ENCODE measurements at places on chromosomes 7 and 10.

GRCh38 chr10:109741712-109742111 lies 181.6 kb downstream of the XPNPEP1 start:
- no peaks in the 10 kb centered on the region for H3K36me3 ChIP-seq
- no peak overlapping the region for H3K4me3 ChIP-seq
- H3K4me1 ChIP-seq = no peaks in the 10 kb centered on the region
- no peak for DNase-seq
- no peak overlapping the region for H3K27ac ChIP-seq

GRCh38 chr10:133394801-133395221 lies 854 bp downstream of the MTG1 start:
- H3K4me1 ChIP-seq = peaks cover 8% of the 10 kb centered on the region
- H3K27me3 ChIP-seq = no peaks in the 10 kb centered on the region
- peak overlapping the region; percentile 91 for H3K4me3 ChIP-seq
- peaks cover 39% of the 10 kb centered on the region for H3K36me3 ChIP-seq
- peak; percentile 61 for DNase-seq
- H3K27ac ChIP-seq = peak overlapping the region; percentile 84

- H3K27ac ChIP-seq = no peak overlapping the region
- no peak for DNase-seq
- no peaks in the 10 kb centered on the region for H3K27me3 ChIP-seq
- no peaks in the 10 kb centered on the region for H3K36me3 ChIP-seq
- H3K4me3 ChIP-seq = no peak overlapping the region
- H3K4me1 ChIP-seq = no peaks in the 10 kb centered on the region
Measured at GRCh38 chr7:158469396-158470051, 118.1 kb downstream of the PTPRN2 start.

DNA sequence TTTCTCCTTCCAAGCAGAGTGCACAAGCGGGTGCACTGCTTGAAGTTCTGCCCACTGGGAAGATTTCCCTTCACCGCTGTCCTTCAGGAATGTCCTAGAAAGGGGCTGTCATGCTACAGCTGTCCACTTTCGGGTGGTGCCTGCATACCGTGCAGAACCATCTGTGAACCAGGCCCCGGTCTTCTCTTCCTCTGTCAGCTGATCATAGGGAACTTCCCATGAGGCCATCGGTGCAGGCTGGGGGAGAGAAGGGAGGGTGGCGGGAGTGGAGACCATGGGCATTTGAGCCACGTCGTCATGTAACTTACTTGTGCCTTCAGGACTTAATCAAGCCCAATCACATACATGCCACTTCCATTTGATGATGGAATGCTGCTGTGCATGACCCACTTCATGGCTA lies 111.6 kb downstream of the NKX6-2 start:
- no peak for DNase-seq
- H3K36me3 ChIP-seq = no peaks in the 10 kb centered on the region
- no peak overlapping the region for H3K4me3 ChIP-seq
- no peak overlapping the region for H3K27ac ChIP-seq
- H3K4me1 ChIP-seq = no peaks in the 10 kb centered on the region
- no peaks in the 10 kb centered on the region for H3K27me3 ChIP-seq

- H3K27me3 ChIP-seq = no peaks in the 10 kb centered on the region
- DNase-seq = no peak
- H3K4me1 ChIP-seq = no peaks in the 10 kb centered on the region
- no peak overlapping the region for H3K27ac ChIP-seq
- no peak overlapping the region for H3K4me3 ChIP-seq
Measured at GRCh38 chr7:37071124-37071523, 346.8 kb upstream of the AOAH start.

- H3K36me3 ChIP-seq = peaks cover 31% of the 10 kb centered on the region
- H3K4me1 ChIP-seq = no peaks in the 10 kb centered on the region
- DNase-seq = no peak
Measured at GRCh38 chr7:93307131-93307660, 75.0 kb downstream of the VPS50 start.

- H3K36me3 ChIP-seq = no peaks in the 10 kb centered on the region
- no peaks in the 10 kb centered on the region for H3K27me3 ChIP-seq
- H3K4me3 ChIP-seq = no peak overlapping the region
- H3K27ac ChIP-seq = no peak overlapping the region
- H3K4me1 ChIP-seq = no peaks in the 10 kb centered on the region
Measured at GRCh38 chr7:30038196-30038980, 10.2 kb downstream of the PLEKHA8 start.

DNA sequence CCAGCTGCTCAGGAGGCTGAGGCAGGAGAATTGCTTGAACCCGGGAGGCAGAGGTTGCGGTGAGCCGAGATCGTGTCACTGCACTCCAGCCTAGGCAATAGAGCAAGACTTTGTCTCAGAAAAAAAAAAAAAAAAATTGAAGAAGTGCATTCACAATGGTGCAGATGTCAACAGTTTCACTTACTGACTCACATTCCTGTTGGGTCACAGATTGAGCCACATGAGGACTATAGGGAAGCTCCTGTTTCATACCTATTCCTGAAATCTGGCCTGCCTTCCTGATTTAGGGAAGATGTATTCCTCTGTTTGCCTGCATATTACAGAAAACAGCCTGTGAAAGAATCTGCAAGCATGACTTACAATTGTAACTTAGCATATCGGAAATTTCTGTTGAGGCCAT lies 78.2 kb downstream of the AKR1C4 start:
- no peaks in the 10 kb centered on the region for H3K36me3 ChIP-seq
- no peak overlapping the region for H3K27ac ChIP-seq
- H3K4me3 ChIP-seq = no peak overlapping the region
- H3K4me1 ChIP-seq = no peaks in the 10 kb centered on the region

DNA sequence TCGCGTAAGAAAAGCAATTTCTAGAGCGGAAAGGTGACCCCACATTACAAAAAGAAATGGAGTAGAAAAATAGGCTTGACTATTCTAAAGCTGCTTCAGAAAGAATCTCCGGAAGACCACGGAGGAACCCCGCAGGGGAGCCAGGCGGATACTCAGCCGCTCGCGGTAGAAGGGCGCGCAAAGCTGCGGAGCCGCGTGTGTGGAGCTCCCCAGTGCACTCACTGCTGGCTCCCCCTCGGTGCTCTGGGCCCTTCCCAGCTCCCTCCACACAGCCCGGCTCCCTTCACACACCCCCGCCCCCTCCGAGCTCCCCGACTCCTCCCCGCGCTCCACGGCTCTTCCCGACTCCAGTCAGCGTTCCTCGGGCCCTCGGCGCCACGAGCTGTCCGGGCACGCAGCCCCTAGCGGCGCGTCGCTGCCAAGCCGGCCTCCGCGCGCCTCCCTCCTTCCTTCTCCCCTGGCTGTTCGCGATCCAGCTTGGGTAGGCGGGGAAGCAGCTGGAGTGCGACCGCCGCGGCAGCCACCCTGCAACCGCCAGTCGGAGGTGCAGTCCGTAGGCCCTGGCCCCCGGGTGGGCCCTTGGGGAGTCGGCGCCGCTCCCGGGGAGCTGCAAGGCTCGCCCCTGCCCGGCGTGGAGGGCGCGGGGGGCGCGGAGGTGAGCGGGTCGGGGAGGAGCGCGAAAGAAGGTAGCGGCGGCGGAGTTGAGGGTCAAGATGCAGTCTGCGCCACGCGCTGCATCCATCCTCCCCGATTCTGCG lies at the start of gene STEAP2:
Gene STEAP2, plus strand, starts transcription at position 350 of the 758 bp plus-strand sequence. CDS start 13,343 bp downstream, outside the sequence.
- H3K27me3 ChIP-seq = peaks cover 16% of the 10 kb centered on the region
- no peaks in the 10 kb centered on the region for H3K4me1 ChIP-seq
- H3K27ac ChIP-seq = peak within 1 kb of the TSS; percentile 87

DNA sequence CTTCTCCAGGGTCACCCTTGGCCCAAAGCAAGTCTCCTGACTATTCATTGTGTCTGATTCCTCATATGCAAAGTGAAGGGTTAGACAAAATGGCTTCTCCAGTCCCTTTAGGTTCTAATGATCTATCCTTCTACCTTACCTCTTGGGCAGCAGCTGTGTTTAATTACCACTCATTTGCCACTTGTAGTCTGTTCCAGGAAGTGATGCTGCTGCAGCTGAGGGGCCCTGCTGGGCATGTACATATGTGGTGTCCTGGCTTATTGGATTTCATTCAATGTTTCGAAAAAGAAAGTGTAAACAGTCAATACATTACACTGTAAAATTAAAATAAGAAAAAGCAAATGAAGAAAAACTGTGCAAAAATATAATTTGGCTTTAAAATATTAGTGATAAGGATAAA lies 36.6 kb downstream of the SCIN start:
- DNase-seq = no peak
- no peaks in the 10 kb centered on the region for H3K27me3 ChIP-seq
- no peak overlapping the region for H3K27ac ChIP-seq
- no peak overlapping the region for H3K4me3 ChIP-seq

DNA sequence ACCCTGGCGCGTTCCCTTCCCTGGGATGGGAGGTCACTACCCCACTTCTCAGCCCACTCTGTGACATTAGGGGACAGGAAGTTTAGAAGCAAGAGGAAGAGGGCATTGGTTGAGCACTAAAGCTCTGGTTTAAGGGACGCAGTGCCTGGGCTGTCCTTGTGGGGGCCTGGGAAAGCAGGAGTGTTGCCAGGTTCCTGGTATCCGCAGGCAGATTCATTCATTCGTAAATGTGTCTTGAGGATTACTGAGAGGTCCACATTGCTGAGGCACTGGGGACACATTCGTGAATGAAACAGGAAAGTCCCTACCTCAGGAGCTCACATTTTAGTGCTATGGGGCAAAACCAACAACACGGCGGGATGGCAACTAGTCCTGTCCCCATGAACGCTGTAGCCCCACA lies 69.4 kb downstream of the COL13A1 start:
- H3K36me3 ChIP-seq = no peaks in the 10 kb centered on the region
- no peak for DNase-seq
- no peaks in the 10 kb centered on the region for H3K27me3 ChIP-seq
- H3K4me3 ChIP-seq = no peak overlapping the region
- H3K27ac ChIP-seq = no peak overlapping the region

GRCh38 chr10:12839941-12840611 lies 161.4 kb downstream of the CCDC3 start:
- no peak overlapping the region for H3K4me3 ChIP-seq
- peaks cover 17% of the 10 kb centered on the region for H3K4me1 ChIP-seq
- no peaks in the 10 kb centered on the region for H3K27me3 ChIP-seq
- H3K36me3 ChIP-seq = no peaks in the 10 kb centered on the region
- DNase-seq = no peak

DNA sequence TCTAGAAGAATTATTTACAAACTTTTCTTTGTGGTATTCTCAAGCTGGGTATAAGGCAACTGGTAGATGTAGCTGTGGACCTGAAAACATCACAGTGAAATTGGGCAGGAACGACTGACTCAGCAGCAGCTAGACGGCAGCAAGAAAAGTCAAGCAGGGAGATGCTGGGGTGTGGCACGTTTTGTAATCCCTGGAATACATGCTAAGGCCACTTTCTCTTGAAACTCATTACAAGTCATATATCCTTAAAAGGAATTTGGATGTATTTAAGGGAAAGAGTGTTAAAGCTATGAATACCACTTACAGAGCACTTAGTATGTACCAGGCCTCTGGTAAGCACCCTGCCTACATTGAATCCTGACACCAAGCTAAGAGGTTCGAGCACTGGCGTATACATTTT lies 17.4 kb downstream of the BEND7 start:
- no peak overlapping the region for H3K27ac ChIP-seq
- H3K4me3 ChIP-seq = no peak overlapping the region
- H3K4me1 ChIP-seq = no peaks in the 10 kb centered on the region
- no peaks in the 10 kb centered on the region for H3K27me3 ChIP-seq

DNA sequence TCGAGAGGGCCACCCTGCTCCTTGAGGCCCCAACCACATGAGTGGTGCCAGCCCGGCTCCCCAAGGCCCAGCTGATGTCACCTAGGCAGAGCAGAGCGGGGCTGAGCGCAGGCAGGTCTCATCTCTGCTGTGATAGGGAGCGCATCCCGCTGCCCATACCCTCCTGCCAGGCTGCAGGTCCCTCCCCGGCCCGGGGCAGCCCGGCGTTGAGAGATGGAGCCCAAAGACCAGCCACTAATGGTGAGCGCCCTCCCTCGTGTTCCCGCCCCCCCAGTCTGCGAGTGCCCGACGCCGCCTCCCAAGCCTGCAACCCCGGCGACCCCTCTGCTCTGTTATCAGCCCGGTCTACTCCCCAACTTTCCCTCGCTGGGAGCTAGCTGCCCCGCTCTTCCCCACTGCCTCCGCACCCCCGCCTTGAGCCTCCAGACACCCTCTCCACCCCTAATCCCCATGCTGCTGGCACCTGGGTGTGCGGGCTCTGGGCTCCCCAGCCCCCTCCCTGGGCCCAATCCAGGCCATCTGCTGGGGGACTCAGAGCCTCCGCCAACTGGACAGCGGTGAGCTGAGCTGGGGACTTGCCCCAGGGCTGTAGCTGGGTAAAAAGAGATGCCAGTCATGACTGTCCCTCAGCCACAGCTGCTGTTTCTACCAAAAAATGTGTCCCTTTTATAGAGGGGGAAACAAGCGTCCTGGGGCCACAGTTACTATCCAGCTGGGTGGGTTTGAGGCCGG lies 19.7 kb upstream of the CHST12 start:
- no peaks in the 10 kb centered on the region for H3K27me3 ChIP-seq
- DNase-seq = no peak
- H3K36me3 ChIP-seq = peaks cover 35% of the 10 kb centered on the region
- no peak overlapping the region for H3K4me3 ChIP-seq
- no peaks in the 10 kb centered on the region for H3K4me1 ChIP-seq
- H3K27ac ChIP-seq = no peak overlapping the region

DNA sequence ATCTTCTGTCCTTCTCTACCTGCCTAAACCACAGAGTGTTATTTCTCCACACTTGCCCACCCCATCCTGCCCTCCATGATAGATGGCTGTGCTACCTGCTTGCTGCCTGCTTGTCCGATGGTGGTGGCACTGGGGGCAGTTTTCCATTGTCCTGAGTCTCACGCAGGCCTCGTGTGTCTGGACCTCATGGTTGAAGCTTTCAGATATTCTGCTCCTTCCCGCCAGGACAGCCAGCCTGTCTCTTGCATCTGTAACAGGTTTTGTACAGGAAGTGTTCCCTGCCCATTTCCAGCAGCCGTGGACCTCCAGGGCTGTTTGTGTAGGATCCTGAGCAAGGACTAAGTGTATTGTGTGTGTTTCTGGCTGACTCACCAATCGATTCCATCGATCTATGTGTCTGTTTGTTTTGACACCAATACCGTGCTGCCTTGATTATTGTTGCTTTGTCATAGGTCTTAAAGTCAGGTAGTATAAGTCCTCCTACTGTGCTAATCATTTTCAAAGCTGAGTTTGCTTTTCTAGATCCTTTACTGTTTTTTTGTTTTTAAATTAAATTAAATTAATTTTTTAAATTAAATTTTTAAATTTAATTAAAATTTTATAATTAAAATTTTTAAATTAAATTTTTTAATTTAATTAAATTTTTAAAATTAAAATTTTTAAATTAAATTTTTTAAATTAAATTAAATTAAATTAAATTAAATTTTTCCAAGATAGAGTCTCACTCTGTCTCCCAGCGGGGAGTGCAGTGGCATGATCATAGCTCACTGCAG lies 8.5 kb downstream of the IL15RA start:
- H3K27me3 ChIP-seq = no peaks in the 10 kb centered on the region
- H3K4me3 ChIP-seq = no peak overlapping the region
- no peak overlapping the region for H3K27ac ChIP-seq
